Stimulated activated CD4-positive, alpha-beta T cell treated with anti-CD3 and anti-CD28 coated beads, Interleukin-12 subunit alpha, Interleukin-12 subunit beta, amount 100 ng/mL, for 4 hours (primary cell): ENCODE measurements at places on chromosomes 7 and 10.

GRCh38 chr7:99132595-99133321 is 11.2 kb downstream of the SMURF1 start:
- no peak for DNase-seq

GRCh38 chr10:7968510-7969112 is 85.9 kb upstream of the GATA3 start:
- DNase-seq = no peak

GRCh38 chr7:27219821-27220220 is 19.9 kb upstream of the HOXA13 start:
- no peak for DNase-seq

DNA sequence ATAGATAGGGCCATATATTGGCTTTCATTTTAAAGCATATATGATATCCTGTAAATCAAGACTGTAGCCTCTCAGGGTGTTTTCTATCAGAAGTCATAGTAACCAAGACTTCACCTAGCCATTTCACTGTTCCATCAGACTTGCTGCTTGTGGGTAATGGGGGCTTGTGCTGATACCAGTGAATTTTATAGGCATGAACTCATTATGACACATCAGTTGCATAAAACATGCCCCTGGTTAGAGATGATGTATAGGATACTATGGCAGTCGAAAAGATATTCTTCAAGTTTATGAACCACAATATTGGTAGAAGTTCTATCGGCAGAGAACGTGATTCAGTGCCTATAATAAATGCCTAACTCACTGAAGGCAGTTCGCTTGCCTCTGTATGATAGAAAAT is 206.4 kb downstream of the ITGB1 start:
- no peak for DNase-seq
